Metanephros (tissue), 2 donors: ENCODE measurements at places on chromosomes 6 and 20. TPM values are rescaled to one million over a fixed set of nuclear protein-coding genes. Genes with fewer than 3 reads are reported as not detected.

Gene FAM83C
- not detected for total RNA-seq

Gene HLA-G
- total RNA-seq, result not detected

Gene ZNF391
- 6.2 TPM for total RNA-seq

Gene BTBD3
- total RNA-seq, result 59.8 TPM

Gene LIN28B
- 0.18 TPM for total RNA-seq

Gene PRPH2
- 3.9 TPM for total RNA-seq

Gene C6orf58
- total RNA-seq, result not detected

Gene TRAPPC3L
- 0.06 TPM for total RNA-seq

Gene VSX1
- not detected for total RNA-seq

Gene MUC22
- not detected for total RNA-seq

Gene PNLDC1
- not detected for total RNA-seq
